HepG2 (cell line): ENCODE measurements at places on chromosomes 6 and 20.

DNA sequence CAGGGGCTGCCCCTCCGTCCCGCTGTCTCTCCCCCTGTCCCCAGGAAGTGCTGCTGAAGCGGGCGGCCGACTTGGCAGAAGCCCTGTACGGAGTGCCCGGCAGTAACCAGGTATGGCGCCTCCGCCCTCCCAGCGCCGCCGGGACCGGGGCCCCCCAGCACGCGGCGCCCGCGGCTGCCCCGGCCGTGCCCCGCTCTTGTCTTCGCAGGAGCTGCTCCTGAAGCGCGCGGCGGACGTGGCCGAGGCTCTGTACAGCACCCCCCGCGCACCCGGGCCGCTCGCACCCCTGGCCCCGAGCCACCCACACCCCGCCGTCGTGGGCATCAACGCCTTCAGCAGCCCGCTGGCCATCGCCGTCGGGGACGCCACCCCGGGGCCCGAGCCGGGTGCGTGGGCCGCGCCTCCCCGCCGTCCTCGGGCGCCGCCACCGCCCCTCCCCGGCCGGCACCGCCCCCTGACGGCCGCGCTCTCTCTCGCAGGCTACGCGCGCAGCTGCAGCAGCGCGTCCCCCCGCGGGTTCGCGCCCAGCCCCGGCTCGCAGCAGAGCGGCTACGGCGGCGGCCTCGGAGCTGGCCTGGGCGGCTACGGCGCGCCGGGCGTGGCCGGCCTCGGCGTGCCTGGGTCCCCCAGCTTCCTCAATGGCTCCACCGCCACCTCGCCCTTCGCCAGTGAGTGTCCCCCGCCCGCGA is 48.4 kb downstream of the CPXM1 start:
- DNase-seq = no peak

GRCh38 chr6:44278774-44279697 is 8.8 kb downstream of the TMEM151B start:
- no peak for DNase-seq

DNA sequence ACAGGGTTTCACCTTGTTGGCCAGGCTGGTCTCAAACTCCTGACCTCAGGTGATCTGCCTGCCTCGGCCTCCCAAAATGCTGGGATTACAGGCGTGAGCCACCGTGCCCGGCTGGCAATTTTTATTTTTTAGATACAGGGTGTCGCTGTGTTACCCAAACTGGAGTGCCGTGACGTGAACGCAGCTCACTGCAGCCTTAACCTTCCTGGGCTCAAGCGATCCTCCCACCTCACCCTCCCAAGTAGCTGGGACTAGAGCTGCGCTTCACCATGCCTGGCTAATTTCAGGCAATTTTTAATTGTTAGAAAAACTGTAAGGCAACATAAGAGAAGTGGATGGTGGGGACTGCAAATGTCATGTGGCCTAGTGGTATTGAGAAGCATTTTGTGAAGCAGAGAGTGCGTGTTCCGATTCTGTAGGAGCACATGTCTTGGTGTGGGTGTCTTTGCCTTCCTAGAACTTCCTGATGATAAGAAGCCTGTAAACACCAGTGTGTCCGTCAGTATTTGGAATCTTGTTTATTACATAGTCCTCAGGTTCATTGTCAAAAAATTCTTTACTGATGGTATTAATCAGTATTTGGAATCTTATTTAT is 18.0 kb downstream of the JARID2 start:
- DNase-seq = no peak

GRCh38 chr6:16438718-16439591 is 200.6 kb downstream of the GMPR start:
- DNase-seq = no peak

DNA sequence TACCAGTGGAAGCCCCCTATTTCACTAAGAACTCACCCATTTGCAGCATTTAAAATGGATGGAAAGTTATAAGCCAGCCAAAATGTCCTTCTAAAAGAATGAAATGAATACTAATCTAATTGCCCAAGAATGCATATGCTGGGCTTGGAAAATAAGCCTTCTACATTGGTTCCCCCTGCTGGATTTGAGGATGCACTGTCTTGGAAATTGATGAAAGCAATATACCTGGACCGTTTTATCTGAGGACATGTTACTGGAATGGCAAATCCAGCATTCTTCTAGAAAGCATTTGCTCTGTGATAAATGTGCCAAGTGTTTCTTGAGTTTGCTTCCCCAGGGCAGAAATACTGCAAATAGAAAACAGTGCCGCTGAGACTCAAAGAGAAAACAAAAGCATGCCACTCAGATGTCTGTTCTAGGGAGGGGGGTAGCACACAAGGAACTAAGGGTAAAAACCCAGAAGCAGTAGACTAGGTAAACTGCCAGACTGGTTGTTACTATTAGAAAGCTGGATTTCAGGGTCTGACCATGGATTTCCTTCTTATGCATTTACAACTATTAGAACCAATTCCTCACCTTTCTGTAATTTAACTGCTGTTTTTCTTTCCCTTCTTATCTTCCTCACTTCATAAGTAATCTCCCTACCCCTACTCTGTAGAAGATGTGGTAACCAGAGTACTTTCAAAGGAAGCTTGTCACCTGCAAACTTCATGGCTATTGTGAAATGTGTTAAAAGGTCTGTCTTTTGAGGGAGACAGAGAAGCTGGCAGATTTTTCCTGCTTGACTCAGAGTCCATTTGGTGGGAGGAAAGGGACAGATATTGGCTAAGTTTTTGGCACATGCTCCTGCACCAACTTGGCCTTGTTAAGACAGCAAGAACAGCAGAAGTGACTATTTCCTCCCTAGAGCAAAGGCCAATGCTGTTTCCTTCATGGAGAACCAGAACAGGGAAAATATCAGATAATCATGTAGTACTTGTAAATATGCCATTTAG is 642.6 kb downstream of the KIF16B start:
- DNase-seq = peak; percentile 28

DNA sequence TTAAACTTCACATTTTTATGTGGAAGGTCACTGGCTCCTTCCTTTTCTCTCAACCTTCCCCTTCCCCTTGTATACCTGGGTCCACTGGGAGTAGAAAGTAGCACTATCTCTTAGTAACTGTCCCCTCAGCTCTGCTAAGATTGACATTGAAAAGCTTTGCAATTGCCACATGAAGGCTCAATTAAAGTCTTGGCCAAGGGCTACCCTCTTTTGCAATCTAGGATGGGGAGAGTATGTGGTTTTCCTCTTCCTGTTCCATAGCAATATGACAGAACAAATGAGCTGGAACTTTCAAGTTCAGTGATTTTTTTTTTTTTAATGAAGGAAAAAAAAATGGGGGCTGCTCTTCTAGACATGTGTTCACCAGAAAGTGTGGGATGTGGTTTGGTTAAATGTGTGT is 37.1 kb downstream of the PROKR2 start:
- no peak for DNase-seq

DNA sequence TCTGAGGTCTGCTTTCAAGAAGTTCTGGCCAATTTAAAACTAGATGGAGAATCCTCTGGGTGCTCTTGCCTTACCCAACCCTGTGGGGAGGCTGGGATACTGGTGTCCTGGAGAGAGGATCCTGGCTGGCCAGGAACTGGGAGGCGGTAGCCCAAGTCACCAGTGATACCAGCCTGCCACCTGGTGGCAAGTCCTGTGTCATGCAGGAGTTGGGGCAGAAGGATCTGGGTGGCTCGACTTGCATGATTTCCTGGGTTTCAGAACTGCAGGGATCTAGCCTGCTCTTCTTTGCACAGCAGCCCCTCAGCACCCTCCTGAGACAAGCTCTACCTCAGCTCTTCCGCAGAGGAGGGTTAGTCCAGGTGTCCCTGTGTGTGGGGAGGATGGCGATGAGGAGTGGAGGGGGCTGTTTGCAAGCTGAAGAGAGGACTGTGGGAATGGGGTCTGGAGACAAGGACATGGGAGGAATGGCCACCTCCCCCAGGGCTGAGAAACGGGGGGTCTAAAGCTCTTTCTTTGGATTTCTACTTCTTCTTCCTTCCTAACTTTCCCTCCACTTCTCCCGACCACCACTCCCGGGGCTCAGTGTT is 4.2 kb downstream of the KCNK17 start:
- peak; percentile 58 for DNase-seq

DNA sequence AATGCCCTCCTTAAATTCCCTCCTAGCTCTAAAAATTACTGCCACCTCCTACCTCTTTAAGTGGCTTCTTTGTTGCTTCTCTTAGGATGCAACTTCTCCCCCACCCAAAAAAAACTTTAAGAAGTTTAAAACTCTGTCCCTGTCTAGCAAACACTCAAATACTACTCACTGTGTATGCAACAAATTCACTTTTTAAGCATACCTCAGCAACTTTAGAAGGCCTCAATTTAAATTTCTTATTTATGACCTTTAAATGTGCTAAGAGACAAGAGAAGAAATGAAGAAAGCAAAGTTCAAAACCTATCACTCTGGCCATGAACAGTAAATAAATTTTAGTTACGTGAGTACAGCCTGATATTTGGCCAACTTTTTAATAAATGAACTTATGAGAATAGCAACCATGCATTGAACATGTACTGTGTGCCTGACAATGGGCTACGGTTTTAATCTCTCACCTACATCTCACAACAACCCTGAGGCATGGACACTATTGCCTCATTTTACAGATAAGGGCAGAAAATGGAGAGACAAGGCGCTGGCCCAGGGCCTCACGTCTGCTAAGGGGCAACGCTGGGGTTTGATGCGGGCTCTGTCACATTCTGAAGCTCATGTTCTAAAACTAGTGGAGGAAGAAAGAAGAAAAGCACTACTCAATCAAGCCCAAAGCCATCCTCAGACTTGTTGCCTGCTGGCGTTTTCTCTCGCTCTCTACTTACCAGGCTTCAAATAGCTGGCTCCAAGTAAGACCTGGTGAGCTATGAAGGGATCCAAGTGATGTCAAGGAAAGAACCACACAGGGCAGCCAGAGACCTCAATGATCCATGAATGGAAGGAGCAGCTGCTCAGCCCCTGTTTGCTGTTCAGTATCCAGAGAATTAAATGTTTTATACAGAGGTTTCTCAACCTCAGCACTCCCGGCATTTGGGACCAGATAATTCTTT is 99.8 kb downstream of the TBC1D7 start:
- no peak for DNase-seq
